ENCODE measurements at places on chromosomes 12 and 14.

GRCh38 chr14:105013150-105013785 lies 7.6 kb downstream of the CDCA4 start:
- DNase-seq = no peak

DNA sequence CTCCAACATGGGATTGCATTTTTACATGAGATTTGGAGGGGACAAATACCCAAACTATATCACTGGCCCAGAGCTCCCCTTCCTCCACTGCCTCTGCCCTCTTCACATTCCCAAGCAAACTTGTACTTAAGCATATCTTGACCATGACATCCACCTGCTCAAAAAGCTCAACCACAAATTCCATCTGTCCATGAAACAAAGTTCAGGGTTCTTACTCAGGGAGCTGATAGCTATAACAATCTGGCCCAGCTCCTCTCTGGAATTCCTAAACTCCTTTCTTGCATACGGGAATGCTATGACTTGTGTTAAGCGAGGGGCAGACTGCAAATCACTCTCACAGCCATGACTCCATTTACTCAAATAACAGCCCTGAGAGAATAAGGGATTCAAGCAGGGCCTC lies 152.1 kb downstream of the GALC start:
- DNase-seq = no peak

- no peak for DNase-seq
Measured at GRCh38 chr14:66435683-66436082, 50.5 kb upstream of the CCDC196 start.

DNA sequence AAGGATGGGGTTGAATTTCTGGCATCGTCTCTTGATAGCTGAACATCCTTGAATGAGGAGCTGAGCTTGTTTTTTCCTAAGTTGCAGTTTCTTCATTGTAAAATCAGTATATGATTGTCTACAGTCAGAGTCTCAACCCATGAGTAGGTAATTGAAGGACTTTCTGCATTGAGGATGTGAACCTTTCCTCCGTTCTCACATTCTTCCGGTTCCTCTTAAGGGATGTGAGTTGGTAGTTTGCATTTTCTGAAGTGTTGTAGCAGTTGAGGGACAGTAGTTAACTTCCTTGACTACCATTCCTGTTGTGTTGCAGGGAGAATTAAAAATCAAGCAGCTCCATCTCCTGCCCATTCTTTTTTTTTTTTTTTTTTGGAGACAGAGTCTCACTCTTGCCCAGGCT lies 19.1 kb downstream of the TPCN1 start:
- DNase-seq = no peak

DNA sequence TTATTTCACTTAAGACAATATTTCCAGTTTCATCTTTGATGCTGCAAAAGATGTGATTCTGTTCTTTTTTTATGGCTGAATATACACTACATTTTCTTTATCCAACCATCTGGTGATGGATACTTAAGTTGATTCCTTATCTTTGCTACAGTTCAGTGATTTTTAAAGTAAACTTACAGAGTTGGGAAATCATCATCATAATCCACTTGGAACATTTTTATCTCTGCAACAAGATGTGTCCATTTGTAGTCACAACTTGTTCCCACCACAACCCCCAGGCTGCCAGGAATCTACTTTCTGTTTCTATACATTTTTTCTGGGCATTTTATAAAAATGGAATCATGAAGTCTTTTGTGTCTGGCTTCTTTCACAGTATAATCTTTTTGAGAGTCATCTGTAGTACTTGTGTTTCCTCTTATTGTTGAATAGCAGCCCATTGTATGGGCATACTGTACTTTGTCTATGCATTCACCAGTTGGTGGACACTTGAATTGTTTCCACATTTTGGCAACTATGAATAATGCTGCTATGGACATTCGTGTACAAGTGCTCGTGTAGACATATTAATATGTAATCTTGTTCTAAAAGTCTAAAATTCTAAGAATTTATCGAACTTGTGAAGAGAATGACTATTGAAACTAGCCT lies 212.5 kb upstream of the DDHD1 start:
- no peak for DNase-seq

DNA sequence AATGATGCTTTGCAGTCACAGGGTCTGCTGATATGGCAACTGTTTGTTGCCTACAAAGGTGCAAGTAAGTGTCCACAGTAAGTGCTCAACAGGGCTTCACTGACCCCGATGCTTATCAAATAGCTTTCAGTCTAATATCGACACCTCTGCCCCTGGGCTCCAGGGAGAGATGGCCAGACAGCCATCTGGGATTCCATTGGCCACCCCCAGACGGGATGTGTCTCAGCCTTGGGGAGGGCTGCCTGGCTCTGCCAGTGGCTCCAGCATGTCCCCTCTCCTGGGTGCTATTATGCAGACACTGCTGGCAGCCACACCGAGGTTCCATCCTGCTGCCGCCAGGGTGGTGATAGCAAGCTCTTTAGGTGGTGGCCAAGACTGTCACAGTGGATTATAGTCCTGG lies 57.4 kb downstream of the DGLUCY start:
- DNase-seq = no peak

DNA sequence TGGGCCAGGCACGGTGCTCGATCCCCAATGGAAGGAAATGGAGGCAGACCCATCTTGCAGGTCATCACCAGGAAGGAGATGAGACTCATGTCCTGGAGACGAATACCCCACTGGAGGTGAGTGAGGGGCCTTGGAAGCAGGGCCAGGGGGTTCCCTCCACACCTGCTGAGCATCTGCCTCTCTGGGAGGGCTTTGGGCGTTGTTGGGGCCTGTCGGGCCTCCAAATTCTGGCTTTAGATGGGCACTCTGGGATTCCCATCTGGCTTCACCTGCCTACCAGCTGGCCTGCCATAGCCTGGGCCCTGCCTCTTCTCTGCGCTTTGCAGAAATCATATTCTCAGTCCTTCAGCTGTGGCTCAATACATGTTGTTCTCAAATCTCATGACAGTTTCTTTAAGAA lies 13.9 kb downstream of the RTL1 start:
- DNase-seq = peak; percentile 1

DNA sequence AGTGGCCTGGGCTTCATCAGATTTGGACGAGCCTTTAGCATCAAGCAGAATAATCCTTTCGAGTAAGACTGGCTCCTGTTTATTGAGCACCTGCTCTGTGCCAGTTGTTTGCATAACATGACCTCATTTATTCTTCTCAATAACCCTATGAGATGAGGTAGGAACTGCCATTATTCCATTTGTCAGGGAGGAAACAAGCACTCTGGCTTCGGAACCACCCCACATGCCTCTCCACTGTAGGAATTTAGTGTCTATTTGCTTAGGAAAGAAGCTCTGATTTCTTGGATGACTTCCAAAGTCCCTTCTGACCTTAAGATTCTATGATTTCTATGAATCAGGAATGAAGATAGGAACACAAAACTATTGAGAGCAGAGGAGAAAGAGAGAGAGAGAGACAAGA lies 11.0 kb downstream of the SAMD4A start:
- DNase-seq = no peak

DNA sequence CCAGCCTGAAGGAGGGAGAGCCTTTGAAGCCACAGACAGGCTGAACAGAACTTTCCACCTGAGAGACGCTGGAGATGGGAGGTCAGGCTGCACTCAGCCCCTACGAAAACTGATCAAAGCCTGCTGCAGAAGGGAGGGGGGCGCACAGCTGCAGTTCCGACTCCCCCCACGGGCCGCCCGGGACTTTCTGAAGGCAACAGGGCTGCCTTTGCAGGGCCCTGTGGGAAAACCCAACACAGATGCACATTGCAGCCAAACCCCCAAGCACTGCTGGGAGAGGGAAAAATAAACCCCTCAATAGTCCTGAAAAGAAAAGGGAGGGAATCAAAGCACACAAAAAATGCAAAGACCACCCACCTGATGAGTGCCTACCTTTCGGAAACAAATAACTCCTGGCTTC lies 290.6 kb downstream of the ZFP36L1 start:
- DNase-seq = no peak

DNA sequence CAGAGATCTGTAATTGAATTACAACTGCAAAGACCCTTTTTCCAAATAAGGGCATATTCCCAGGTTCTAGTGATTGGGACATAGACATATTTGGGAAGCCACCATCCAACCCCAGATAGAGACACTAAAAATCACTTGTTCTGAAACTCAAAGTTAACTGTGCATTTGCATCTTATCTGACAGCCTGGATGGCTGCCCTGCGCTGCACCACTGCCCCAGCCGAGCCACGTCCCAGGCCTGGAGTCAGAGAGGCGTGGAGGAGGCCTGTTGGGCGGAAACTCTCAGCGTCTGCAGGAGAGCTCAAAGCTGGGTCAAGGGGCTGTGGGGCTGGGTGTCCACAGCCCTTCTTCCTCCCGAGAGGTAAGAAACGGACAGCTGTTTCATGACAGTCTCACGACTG lies 124.4 kb downstream of the RIMBP2 start:
- no peak for DNase-seq

All from activated gamma-delta T cell treated with Interleukin-2 at 50 U/mL for 16 hours (primary cell).